CD8-positive, alpha-beta T cell (primary cell): ENCODE measurements at places on chromosomes 3 and 15.
A peak's percentile ranks its signal among the peaks of the same experiment; 100 is the strongest.

DNA sequence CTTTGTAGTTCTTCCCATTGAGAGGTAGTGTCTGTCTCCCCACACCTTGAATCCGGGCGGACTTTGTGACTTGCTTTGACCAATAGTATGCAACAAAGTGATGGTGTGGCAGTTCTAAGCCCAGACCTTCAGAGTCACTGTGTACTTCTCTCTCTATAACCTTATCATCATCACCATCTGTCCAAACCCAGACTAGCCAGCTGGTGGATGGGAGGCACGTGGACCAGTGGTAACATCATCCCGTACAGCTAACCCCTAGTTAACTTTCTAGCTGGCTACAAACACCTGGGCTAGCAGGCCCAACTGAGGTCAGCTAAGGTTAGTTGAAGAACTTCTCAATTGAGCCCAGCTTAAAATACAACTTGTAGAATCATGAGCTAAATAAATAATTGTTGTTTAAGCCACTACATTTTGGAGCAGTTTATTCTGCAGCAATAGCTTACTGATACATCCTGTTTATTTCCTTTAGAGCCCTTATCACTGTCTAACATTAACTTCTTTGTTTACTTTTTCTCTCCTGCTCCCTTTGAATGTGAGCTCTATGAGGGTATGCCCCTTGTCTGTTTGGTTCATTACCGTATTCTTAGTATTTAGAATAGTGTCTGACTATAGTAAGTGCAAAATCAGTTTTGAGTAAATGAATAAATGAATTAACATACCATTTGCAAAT lies 11.5 kb upstream of the CCR9 start:
- DNase-seq = no peak

DNA sequence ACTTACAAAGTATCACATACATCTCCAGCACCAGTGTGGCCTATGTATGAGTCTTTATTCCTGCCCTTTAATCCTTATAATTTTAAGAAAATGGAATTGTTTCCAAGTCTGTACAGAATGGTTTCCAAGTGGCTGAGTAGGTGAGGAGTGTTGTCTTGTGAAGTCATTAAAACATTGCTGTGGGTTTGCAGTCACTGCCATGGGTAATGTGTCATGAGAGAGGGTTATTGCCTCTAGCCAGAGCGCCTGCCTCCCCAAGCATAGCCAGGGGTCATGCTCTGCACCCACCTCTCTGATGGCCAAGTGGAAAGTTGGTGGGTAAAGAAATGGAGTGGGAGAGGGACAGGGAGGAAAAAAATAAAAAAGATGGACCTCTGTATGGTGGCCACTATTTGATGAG lies 25.3 kb downstream of the TRAK1 start:
- DNase-seq = no peak

DNA sequence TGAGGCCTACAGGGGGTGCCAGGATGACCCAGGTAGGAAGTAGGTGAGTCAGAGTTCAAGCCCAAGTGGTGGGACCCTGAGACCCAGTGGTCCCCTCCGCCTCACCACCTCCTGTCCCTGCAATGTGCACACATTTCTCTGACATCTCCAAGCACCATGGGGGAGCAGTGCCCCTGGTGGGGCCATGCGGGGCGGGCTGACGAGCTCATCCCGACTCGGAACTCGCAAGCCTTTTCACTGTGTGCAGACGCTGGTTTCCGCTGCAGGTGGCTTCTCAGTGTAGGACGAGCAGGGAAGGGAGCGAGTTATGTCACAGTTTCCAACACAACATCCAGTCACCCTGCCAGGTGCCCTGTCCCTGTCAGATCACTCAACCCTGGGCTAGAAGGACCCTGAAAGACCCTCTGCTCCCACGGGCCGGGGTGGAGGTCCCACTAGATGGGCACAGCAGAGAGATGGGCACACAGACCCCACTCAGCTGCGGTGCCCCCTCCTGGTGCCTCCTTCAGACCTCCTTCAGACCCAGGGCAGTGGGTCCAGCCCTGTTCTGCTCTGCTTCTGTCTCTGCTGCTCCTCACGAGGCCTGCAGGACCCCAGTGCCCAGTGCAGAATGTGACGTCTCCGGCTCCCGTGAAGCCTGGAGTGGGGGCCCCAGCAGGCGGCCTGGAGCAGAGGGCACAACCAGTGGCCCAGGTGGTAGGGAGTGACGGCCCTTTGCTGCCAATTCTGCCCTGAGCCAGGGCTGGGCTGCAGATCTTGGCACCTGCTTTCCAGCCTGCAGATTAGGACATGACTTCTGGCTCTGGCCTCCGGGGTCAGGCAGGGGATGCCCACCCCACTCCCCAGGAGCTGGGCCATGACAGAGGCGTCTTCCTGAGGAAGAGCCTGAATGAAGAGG lies 102.0 kb upstream of the RPL32 start:
- DNase-seq = no peak

DNA sequence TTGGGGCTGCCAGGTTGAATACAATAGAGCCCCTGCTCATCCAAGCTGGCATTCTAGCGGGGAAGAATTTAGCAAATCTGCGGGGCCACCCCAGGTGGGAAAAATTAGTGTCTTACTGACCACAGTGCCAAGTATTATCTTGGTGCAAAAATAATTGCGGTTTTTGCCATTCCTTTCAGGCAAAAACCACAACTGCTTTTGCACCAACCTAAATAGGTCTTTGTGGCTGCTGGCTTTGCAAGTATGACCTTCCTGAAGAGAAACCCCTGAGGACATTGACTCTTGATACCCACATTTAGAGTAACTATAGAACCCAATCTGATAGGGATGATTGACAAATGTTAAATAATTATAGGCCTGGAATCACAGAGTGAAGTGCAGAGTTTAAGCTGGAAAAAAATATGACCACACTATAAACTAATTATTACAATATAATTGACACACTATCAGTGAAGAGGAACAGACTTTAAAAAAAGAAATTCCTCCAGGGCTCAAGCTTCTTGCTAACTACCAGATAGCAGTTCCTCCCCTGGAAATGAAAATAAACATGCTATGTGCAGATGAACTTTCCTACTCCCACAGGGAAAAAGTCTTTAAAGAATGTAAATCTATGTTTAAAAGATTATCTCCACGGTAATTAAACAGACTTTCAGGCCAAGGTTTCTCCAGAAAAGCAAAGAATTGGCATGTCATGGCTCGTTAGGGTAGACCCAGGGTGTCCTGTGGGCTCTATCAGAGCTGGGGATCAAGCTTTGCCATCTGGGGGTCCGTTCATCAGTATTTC lies 34.4 kb downstream of the CA12 start:
- DNase-seq = no peak

DNA sequence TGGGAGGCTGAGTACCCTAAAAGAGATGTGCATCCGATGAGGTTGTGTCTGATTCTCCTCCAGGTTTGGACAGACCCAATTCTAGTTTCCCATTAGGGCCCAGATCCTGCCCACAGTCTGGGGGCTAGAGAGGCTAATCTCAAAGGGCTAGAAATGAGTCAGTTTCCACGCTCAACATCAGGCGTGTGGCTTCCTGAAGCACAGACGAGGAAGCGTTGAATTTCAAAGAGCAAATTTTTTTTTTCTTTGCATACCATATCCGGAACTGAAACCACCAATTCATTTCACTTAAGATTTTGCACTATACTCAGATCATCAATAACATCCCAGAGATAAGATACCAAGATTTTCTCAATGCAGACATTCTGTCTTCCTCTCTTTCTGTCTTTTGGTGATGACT lies 173.8 kb upstream of the BCL6 start:
- DNase-seq = peak; percentile 73

GRCh38 chr15:31897746-31898145 lies 132.6 kb upstream of the CHRNA7 start:
- no peak for DNase-seq

DNA sequence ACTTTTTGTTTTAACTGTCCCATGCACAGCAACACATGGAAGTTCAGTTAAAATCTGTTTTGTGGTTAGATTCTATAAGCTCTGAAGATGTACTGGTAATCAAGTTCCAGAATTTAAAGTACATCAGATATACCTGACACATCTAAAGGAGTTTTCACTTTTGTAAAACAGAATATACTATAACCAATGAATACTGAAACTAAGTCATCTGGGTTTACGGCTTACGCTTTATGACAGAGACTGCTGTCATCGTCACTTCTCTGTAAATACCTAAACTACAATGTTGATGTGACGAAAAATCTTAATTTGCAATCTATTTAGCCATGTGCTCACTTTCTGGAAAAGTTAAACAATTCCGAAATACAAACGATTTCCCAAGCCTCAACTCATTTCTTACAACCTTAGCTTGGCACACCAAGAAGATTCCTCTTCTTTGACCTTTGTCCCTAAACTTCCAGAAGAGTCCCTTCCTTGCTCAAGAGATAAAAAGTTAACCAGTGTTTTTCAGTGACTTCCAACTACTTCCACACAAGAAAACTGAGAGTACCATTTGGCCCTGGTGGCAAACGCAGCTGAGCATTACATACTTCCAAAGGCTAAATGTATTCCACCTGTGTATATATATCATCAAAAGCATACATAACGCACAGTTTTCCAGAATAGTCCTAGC lies 56.8 kb upstream of the NEK10 start:
- no peak for DNase-seq

DNA sequence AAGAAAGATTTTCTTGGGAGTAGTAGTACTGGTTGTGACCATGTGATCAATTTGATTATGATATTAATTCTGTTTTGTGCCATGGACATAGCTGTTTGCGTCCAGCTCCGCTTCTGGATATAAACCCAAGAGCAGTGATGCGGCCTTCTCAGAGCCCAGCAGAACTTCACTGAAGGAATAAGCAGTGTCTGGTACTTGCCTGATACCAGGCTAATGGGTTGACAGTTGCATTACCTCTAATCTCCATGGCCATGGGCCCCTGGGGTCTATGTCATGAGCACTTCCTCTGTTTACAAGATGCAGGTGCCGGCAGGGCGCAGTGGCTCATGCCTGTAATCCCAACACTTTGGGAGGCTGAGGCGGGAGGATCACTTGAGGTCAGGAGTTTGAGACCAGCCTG lies 36.3 kb upstream of the RAB6B start:
- no peak for DNase-seq

DNA sequence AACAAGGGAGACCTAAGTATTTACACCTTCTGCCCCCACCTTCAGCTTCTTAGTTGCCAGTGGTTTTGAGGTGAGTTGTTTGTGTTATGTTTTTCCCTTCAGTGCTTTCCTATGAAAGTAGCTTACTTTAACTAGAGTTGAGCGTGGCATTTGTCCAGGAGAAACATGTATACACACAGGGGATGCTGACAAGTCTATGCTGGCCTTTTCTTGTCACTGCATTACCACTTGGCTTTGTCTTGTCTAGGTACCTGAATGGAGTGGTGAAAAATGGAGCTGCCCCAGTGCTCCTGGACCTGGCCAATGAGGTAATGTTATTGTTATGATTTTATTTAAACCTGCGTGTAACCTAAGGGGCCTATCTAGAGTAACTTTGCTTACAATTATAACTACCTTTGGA lies 74.4 kb downstream of the CDIN1 start:
- no peak for DNase-seq

DNA sequence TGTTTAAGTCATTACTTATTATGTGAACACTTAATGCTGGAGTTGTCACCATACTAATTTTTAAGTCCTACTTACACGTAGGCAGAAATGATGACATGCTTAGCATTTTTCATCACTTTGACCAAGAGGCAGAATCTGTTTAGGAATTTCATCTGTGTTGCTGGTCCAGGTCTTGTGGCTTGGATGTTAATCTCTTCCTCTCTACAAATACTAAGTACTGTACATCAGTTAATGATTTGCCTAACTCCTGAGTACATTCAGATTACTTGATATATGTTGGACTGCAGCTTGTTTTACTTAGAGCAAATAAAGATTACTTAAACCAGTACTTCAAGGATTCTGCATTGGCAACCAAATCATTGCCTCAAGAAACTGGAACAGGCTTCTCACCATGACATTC lies 8.6 kb downstream of the SNRK start:
- no peak for DNase-seq

DNA sequence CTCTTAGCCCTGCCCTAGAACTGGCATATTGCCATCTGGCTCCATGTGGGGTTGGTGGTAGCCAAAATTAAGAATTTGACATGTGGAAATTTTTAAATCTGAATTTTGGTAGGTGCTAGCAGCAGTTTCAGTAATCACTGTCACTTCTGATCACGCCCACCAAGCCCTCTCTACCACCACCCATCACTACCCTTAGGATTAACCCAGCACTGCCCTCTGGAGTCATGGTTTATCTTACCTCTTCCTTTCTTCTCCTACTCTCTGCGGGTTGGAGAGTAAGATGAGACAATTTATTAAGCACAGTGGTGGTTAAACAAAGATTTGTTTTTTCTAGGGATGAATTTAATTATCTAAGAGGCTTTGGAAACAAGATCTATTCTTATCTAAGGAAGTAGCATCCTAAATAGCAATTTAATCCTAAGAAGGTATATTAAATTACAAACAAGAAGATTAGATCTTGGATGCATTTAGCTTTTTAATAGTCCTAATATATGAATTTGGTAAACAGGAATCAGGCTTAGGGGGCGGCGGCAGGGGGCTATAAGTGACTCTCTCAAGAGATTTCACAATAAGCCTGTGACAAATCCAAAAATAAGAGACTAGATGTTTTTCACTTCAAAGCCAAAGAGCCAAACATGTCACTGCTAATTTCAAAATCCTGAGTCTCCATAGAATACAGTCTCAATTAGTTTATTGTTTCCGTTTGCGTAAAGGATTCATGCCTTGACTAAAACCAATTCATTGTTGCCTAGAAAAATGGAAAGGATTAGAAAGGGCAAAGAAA lies 498.4 kb upstream of the UBE2E2 start:
- no peak for DNase-seq

GRCh38 chr15:38720893-38721567 lies 156.4 kb upstream of the RASGRP1 start:
- DNase-seq = no peak

- DNase-seq = peak; percentile 78
These were observed 21.3 kb upstream of the DAPK2 start for GRCh38 chr15:64067564-64068030.

DNA sequence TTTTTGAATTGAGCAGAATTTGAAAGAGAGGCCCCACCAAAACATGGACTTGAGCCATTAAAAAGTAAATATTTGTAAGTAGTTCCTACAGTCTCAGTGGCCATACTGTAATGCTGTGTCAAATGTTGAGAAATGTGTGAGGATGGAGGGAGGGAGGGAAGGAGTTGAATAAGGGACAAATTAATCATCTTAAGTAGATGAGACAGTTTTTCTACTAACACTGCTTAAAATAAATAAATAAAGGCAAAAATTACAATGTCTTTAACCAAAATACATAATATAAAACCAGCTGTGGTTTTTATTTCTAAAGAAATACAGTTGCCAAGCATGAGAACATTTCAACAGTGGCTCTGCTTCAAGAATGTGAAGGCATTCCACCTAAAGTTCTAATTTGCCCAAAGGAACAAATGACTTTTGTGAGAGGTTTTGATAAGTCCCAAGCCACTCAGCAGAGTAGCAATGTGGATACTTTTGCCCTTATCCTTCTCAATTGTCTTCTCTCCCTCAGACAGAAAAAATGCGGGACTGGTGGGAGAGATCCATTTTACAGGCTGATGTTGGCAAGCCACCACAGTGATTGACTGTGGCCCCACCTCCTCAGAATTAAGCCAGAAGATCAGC lies 427.0 kb upstream of the RARB start:
- no peak for DNase-seq

DNA sequence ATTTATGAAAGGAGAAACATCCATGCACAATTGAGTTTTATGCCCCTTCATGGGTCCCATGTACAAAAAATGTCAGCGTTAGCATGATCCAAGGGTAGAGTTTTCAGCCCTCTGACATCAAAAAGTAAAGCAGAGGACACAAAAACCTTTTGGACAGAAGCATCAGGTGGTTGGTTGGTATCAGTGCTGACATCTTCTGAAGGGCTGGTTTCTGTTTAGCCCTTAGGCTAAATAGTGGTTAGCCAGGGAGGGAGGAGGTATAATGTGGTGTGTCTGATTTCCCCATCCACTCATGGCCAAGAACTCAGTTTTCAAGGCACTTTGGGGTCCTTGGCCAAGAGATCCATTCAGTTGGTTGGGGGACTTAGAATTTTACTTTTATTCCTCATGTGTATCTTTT lies 16.5 kb downstream of the CCDC66 start:
- DNase-seq = no peak
